ENCODE measurements at places on chromosomes 1 and 21.

DNA sequence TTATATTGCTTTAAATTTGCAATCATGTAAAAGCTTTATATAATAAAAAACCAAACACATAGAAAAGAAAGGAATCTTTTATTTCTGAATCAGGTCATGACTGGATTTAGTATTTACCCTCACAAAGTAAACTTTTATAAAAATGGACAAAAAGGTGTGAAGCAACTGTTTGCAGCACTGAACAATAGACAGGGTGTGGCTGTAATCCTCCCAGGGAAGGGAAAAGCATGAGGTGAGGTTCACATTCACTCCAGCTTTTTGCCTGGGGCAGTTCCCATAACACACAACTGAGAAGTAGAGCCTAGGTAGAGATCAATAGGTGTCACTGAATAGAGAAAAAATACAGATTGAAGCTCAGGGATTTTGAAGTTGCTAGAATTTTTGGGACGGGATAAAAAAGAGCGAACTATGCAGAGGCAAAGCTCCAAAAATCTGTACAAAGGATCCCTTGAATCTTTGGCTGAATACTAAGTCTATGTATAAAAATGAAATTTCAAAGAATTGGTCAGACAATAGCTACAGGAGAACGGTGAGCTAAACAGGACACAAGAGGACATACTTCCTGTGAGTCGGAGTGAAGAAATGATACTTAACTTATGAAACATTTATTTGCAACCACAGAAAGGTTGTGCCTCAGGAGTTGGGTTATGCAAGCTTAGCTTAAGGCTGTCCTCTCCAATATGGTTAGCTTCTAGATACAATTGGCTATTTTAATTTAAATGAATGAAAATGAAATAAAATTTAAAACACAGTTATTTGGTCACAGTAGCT lies 162.0 kb upstream of the ZP4 start:
- DNase-seq, result no peak

DNA sequence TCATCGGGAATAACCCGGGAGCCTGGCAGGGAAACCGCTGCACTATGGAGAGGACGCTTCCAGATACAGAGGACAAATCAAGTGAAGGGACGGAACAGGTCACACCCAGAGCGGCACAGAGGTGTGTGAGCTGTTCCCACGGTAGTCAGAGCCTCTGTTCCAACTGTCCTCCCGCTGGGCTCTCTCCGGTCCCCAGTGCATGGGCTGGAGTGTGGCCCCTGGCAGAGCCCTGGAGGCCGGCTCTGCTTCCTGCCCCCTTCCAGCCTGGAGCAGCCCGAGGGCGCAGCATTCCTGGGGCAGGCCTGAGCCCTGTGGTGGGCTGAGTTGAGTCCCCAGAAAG lies 11.9 kb upstream of the ZBTB21 start:
- DNase-seq, result no peak

- DNase-seq, result no peak
Observed at GRCh38 chr1:172390683-172391551, 29.6 kb upstream of the C1orf105 start.

GRCh38 chr1:27536767-27537166 lies 46.8 kb upstream of the WASF2 start:
- DNase-seq, result no peak

GRCh38 chr21:45334591-45335081 lies 46.9 kb upstream of the POFUT2 start:
- no peak for DNase-seq

DNA sequence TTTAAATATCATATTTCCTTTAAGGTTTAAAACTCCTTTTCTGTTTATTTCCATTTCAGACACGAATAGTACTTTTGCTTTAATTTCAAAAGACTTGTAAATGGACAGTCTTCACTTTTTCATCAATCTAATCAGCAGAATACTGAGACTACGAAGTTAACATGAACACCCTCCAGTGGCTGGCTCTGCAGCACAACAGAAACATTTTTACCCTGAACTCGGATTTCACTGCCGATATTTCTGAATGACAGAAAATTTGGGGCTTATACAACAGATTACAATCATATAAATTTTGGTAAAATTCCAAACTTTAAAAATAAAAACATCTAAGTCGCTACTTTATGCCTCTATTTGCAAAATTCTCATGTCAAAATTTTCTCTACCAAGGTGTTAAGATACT lies 86.2 kb downstream of the AKT3 start:
- no peak for DNase-seq

- DNase-seq, result no peak
Observed at GRCh38 chr1:103509250-103509649, 16.2 kb upstream of the RNPC3 start.

DNA sequence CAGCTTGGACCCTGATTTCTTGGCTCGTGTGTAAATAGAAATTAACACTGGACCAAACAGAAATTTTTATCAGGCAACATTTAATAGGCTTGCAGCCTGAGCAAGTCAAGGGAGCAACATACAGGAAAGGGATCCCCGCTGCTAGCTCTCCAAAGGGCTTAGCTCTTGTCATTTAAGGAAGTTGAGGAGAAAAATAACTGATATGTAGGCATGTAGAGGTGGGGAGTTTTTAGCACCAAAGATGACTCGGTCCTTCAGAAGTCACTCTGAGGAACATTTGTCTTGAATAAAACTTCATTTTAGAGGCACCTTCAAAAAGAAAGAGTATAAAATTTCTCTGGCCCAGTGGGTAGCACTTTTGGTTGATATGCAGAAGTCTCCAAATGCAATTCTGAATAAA lies 27.1 kb downstream of the GBP2 start:
- no peak for DNase-seq

GRCh38 chr21:26225046-26225445 lies 54.5 kb upstream of the APP start:
- DNase-seq, result no peak

DNA sequence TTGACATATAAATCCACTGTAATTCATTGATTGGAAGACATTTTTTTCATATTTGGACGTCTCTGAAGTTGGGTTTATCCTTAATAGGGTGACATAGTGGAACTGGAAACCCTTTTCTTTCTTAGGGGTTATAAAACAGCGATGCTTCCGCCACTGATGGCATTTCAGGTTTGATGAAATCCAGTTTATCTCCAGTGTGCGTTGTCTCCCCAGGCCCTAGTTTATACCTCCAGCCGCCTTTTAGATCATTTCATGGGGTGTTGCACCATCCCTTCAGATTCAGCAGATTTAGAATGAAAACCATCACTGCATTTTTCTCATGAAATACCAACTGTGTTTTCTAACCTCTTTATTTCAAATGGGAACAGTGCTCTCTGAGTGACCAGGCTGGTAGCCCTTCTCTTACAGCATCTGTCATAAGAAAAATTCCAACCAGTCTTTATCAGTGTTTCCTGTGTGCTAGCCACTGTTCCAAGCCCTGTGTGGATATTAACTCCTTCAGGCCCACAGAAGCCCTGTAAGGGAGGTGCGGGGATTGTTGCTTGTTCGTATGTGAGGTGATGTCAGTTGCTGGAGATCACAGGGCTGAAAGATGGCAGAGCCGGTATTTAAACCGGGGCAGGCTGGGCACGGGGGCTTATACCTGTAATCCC lies 19.0 kb downstream of the H6PD start:
- DNase-seq, result no peak

GRCh38 chr1:230868736-230869385 lies 540 bp upstream of the C1orf198 start:
- DNase-seq, result no peak

DNA sequence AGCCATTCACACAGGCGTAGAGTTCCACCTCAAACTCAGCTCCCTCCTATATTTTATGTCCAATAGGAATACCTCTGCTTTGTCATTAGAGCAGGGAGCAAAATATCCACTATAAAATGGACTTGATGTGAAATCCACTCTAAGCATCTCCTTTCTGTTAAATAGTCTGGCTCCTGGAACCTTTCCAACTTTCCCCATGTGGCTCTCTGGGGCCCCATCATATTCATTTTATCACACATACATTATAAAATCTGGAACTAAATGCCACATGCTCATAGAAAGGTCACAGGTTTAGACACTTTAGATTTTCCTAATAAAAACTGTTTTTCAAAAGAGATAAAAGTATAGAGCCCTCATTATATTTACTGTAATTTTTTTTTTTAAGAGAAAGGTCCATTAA lies 82.1 kb downstream of the PTPN14 start:
- no peak for DNase-seq

GRCh38 chr1:166190400-166190799 lies 23.6 kb upstream of the FAM78B start:
- DNase-seq, result no peak

DNA sequence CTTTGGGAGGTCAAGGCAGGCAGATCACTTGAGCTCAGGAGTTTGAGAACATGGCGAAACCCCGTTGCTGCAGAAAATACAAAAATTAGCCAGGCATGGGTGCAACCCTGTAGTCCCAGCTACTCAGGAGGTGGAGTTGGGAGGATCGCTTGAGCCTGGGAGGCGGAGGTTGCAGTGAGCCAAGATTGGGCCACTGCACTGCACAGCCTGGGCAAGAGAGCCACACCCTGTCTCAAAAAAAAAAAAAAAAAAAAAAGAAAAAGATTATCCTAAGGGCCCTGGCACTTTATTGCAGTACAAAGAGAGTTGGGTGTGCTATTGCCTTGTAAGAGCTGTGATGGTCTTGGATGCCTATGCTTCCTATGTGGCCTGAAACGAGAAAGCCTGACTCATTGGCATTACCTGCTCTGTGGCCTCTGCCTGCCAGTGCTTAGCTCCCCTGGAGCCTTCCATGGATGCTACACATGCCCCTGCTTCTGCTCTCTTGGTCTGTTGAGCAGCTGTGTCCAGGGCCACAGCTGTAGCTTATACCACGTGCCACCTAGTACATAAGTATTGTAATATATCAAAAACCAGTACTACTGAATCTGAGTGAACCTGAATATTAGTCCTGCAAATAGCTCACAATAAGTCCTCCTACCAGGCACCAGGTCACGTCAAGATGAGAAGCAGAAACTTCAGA lies 45.8 kb downstream of the DNAJC6 start:
- no peak for DNase-seq

DNA sequence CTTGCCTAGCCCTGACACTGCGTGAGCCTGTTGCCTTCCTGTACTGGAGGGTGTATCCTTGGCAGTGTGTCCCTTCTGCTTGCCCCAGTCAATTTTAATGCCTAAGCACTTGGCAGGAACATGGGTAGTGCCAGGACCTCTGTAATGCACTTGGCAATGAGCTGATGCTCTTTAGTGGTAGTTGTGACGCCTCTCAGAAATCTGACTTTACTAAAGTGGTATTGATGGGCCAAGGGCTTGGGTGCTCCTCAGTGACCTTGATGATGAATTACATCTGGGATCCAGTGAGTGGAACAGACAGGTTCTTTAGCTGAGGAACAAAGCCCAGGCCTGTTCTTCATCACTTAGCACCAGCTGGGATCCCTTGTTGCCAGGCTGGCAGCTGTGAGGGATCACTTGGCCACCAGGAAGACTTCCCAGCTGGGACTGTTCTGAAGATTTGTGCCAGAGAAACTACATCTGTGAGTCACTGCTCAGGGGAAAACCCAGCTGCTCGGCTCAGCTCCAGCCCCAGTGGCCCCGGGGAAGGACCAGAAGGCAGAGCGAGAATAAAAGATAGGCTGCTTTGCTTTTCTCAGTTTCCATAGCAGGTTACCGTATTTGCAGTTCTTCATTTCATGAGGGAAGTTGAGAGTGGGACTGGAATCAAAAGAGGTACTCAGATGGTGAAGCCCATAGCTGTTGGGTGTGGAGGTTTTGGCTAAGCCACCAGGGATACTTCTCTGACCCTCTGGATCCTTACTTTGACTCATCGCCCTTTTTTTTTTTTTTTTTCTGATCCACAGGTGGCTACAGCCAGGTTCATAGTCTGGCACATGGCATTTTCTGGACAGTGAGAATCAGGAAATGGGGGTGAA lies 28.5 kb upstream of the KCNA2 start:
- DNase-seq, result no peak

DNA sequence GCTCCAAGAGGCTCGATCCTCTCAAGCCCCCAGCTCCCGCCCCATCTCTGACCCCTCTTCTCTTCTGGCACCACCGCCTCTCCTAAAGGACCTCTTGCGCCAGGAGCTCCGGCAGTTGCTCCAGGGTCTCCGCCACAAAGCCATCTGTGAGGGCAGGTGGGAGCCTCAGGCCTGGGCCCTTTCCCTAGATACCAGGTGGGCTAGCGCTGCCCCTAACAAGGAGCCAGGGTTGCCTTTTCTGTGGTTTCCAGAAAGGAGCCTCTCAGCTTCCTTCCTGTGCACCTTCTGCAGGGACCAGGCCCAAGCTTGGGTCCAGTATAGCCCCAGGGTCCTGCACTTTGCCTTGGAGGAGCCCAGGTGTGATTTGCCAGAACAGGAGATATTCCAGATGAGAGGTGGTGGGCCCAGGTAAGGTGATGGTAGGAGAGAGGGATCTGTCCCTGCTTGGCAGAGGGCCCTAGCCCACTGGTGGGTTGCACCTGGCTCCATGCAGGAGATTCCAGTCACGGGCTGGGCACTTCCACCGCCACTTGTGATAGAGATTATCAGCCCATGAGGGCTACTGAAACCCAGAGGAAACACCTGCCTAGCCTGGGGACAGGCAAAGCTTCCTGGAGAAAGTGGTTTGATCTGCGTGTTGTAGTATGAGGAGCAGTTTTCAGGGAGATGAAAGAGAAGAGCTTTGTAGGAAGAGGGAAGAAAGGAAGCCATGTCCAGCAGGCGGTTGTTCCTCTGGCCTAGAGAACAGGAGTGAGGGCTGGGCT lies 1.0 kb downstream of the CCDC24 start:
- no peak for DNase-seq

DNA sequence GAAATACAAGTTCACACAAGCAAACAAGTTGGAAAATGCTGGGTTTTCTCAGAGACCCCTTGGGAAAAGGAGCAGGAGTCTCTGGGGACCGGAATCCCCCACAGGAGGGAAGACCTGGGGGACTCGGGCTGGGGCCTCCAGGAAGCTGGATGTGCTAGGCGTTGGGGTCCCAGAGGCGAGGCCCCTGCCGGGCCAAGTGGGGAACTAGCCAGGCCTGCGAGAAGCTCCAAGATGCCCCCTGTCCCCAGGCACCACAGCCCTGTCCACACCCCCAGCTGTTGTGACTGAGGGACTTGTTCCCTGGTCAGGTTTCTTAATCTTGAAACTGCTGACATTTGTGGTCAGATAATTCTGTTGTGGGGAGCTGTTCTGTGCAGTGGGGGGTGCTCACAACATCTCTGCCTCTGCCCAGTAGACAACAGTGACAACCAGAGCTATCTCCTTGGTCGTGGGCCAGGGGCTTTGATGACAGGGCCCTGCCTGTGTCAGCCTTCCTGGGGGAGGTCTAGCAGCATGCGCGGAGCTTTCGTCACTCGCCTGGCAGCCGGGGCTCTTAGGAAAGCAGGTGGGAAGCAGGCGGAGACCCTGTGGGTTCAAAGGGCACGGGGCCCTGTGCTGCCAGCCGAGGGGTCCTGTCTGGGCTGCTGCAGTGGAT lies 126.4 kb upstream of the ARHGEF16 start:
- DNase-seq, result no peak

- DNase-seq, result no peak
Observed at GRCh38 chr1:183840140-183840539, 35.2 kb downstream of the RGL1 start.

GRCh38 chr1:190452272-190452848 lies 25.3 kb downstream of the BRINP3 start:
- DNase-seq, result no peak

- no peak for DNase-seq
Observed at GRCh38 chr1:150151291-150152181, 1.8 kb downstream of the PLEKHO1 start.

Measured in COLO829 (cell line).